ENCODE measurements at places on chromosomes 1 and 21.

- DNase-seq, result no peak
Observed at GRCh38 chr21:44013380-44014088, 1.4 kb downstream of the TRAPPC10 start.

GRCh38 chr1:97377432-97378034 lies 543.3 kb downstream of the DPYD start:
- DNase-seq, result no peak

- DNase-seq, result no peak
Observed at GRCh38 chr1:54800041-54800898, 853 bp downstream of the TTC22 start.

DNA sequence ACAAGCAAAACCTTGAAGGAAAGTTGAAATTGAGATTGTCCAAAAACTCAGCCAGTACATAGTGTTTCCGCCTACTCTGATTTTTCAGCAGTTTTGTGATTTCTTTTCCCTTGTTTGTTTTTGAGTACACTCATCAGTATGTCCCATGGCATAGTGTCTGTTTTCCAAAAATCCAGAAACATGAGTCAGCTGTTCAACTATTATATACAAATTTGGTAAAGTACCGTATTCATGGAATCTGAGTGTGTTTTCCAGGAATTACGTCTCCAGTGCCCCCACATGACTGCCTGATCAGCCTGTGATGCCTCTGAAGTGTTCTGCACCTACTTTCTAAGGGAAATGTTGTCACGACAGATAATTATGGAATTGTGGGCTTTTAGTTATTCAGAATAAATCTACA lies 186.8 kb downstream of the LTN1 start:
- DNase-seq, result no peak

All from NCI-H510A (cell line).